ENCODE measurements at places on chromosomes 5 and 9.

DNA sequence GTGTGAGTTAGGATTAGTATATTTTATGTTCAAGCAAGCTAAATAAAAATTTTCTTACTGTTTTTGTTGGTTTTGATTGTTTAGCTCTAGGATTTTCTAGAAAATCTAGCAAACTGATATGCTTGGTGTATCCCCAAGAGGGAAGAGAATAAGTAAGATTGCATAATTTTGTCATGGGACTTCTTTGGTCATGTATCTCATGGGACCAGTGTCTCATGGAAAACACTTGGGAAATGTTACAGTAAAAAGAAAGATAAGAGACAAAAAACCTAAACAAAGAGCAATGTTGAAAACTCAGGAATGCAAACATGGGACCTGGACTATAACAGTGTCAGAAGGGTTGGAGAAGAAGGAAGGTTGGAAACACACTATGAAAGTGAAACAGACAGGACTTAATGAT lies 119.4 kb downstream of the TLR4 start:
- no peak for DNase-seq

GRCh38 chr9:111582888-111583287 lies 16.6 kb downstream of the PTGR1 start:
- peak; percentile 41 for DNase-seq

DNA sequence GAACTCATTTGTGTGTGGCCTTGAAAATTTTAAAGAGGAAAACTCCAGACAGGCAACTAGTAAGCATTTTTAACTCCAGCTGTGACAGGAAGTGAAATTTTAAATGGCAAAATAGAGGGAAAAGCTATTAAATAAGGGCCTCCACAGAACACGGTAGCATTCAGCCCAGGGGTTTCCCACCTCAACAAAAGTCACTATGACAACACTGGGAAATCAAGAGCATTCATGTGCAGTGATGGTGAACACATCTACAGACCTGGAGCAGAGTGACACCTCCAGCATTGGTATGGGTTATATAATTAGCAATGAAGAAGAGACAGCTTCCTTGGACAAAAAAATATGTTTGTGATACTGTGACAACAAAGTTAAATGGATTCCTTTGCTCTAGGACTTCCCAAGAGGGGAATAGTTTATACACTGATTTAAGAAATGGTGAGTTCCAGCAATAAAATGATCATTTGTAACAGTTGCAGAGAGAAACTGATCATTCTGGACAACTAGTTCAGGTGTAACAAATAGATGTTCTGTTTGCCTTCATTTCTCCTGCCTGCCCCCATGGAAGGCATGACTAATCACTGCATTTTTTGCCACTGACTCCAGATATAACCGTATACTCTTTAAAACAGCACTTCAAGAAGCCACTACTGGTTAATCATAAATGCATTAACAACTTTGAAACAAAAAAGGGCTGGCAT lies 93.3 kb upstream of the SLC44A1 start:
- no peak for DNase-seq

DNA sequence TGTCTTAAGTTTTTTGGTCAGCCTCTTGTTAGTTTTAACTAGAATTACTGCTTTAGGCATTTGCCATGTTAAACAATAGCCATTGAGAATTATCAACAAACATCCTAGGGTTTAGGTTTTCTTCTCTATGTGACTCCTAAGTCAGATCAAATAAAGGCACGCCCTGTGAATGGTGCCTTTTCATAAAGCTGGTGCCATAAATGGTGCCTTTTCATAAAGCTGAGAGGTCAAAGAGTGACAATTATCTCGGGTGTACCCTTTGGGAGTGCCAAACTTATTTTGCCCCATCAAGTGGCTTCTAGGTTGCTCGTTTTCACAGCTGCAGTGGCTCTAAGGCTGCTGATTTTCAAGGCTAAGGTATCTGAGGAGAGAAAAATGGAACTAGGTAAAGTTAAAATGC lies 391.6 kb downstream of the DMRTA1 start:
- no peak for DNase-seq

DNA sequence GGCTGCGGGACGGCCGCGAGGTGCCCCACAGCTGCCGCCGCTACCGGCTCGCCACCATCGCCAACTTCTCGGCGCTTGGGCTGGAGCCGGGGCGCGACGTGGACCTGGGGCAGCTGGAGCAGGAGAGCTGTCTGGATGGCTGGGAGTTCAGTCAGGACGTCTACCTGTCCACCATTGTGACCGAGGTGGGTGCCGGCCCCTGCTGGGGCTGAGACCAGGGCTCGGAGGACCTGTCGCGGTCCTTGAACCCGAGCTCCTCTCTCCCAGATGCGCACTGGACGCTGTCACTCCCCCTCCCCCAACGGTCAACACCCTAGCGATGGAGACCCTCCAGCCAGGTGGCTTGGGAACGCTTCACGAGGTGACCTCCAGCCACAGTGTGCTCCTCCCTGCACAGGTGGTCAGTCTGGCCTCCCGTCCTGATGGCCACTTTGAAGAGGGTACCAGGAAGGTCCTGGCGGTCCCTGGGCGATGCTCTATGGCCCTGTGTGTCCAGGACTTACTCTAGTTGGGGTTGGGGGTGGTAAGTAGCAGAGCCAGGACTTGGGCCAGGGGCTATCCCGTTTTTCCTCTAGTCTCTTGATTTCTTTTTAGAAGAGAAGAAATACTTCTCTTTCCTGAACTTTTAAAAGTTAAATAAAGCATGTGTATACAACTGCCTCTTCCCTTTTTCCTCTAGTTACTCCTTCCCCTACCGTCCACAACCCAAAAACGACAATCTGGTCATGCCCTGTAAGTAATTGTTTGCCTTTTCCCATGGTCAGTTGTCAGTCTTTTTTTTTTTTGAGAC lies 866 bp downstream of the SLC22A5 start:
- DNase-seq = no peak

DNA sequence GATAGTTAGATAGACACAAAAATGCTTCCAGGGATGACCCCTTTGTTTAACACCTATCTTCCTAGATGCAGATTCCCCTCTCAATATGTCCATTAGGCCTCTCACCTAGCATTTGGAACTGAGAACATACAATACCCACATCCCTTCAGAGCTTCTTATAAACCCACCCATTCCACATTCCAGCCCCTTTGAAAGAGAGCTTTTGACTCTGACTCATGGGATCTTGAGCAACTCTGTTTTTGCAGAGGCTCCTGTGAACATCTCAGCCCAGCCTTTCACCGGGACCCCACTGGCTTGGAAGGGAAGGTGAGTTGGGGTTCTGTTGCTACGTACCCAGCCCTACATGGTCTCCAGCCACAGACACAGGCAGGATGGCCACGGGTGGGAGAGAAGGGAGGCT lies 195.5 kb downstream of the FRMD3 start:
- no peak for DNase-seq

DNA sequence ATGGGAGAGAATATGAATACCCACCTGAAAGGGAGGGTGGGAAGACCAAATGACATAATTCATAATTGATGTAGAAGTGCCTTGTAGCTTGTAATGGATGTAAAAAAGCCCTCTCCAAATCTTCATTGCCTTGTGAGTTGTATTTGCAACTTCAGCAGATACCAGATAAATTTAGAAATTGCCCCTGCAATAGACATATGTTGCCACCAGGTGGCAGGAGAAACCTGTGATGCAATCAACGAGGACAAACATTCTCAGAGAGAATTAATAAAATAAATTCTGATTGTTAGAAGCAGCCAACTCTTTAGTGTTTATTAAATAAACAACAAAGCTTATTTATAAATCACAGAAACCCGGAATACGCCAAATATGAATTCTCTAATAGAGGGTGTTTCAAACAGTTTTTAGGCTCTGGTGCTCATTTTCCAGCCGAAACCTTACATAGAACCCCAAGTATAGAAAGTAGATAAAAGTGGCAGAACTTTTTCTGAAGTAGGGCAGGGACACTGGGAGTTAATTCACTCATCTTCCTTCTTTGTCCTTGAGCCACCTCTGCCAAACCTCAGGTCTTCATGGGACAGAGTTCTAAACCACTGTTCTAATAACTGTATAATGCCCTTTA lies 147.8 kb downstream of the TMEM38B start:
- DNase-seq = peak; percentile 1

GRCh38 chr5:179254638-179255271 lies 90.5 kb downstream of the ADAMTS2 start:
- DNase-seq = no peak

GRCh38 chr5:56301069-56301468 lies 67.9 kb upstream of the ANKRD55 start:
- DNase-seq = no peak

DNA sequence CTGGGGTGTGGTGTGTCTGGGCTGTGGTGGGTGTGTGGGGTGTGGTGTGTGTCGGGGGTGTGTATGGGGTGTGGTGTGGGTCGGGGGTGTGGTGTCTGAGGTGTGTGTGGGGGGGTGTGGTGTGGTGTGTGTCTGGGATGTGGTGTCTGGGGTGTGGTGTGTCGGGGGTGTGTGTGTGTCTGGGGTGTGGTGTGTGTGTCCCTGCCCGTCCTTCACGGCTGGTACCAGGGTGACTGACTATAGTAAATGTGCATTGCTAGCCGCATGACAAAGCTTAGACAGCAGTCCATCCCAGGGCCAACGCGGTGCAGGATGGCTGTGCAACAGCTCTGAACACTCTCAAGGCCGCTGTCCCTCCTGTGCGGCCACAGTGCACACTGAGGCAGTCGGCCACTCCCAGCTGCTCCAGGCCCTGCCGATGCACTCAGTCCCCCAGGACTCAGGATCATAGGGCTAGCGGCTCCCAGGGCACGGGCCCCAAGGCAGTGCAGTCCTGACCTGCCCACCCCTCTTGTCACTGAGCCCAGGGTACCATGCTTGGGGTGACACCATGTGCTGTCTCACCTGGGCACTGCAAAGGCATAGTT lies 54.0 kb downstream of the SECISBP2 start:
- no peak for DNase-seq

- no peak for DNase-seq
These were observed 418.2 kb downstream of the ZNF608 start for GRCh38 chr5:124328201-124328600.

DNA sequence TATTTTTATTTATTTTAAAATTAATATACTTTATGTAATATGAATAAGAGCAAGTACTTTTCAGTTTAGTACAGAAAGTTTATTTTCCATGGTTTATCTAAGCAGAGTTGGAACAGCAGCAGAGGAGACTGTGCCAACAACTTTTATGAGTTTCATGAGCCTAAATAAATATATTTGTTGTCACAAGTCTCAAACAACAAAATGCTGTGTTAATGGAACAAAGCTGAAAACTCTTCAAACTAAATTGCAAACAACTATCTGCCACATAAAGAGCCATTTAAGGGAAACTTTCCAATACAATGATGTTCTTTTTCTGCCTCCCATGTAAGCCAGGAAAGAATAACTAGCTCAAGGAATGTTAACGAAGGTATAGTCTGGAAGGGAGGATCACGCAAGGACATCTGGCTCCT lies 96.1 kb downstream of the FBN2 start:
- DNase-seq = no peak

DNA sequence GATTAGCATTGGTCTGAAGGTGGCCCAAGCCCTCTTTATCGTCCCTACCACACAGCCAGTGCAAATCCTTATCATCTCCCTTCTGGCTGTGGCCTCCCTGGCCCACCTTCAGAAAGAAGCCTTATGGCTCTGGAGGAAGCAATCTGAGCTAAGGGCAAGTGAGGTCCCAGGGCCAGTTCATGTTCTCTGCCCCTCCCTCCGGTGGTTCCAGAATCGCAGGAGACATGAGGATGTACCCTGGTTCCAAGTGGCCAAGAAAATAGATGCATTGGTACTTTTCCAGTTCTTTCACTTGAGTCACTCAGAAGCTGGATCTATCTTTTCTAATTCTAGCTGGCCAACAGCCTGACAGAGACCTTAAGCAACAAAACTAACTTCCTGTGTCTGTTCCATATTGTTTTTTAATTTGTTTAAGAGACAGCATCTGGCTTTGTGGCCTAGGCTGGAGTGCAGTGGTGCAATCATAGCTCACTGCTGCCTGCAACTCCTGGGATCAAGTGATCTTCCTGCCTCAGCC lies 60.7 kb downstream of the LHFPL2 start:
- DNase-seq = peak; percentile 69

DNA sequence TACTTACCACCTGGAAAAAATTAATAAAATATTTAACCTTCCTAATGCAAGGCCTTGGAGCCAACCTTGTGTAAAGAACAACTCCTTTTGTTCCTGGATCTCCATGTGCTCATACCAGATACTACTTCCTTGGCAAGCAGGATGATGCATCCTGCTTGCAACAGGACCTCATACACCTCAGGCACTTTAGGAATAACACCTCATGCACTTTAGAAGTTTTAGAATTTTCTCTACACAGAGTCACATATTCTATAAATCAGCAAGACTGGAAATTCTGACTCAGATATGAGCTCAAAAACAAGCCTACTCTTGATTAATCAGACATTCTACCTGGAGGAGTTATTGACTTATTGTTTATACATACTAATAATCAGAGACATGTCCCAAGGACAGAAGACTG lies 209.6 kb upstream of the CDH10 start:
- no peak for DNase-seq

DNA sequence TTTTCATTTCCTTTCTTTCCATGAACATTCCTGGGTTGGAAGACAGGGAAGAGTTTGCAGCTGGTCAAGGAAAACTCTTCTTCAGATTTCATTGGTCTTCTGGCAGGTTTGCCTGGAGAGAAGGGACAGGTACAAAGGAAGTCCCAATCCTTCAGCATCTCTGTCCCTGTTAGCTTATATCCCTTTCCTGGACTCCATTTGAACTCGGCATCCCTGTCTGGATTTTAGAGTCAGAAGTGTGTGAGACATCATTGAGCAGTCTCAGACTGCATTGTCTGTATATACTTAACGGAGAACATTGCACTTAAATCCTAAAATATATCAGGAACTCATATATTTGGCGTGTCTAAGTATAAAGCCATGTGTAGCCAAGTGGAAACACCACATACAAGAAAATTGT lies 54.9 kb downstream of the ADGRV1 start:
- no peak for DNase-seq

GRCh38 chr5:59684388-59685190 lies 208.9 kb downstream of the PDE4D start:
- no peak for DNase-seq

GRCh38 chr5:147404706-147405105 lies 105.2 kb downstream of the DPYSL3 start:
- DNase-seq = no peak

GRCh38 chr5:84748313-84748712 lies 363.6 kb upstream of the EDIL3 start:
- DNase-seq = no peak

- peak; percentile 72 for DNase-seq
These were observed 68.8 kb downstream of the TLR4 start for GRCh38 chr9:117772960-117773359.

DNA sequence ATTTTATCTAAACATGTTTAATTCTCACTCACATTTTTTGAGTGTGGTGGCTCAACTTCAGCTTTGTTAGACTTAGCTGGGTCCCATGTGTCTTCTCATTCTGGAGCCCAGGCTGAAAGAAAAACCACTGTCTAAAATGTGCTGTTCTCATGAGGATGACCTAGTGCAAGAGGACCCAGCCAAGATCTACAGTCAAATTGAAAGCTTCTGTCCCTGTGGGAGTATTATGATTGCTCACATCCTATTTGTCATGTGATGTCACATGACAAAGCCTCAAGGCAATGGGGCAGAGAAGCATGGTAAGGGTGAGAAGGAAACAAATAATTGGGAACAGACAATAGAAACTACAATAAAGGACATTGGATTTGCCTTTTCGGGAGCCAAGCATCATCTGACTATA lies 113.4 kb upstream of the ASTN2 start:
- DNase-seq = no peak

Measured in skeletal muscle cell (primary cell).